ENCODE measurements at places on chromosomes 5 and 9.

GRCh38 chr5:134296213-134296612 is 70.3 kb upstream of the PPP2CA start:
- DNase-seq, result no peak

- no peak for DNase-seq
These were observed 240.5 kb downstream of the HSPA4 start for GRCh38 chr5:133292300-133292699.

DNA sequence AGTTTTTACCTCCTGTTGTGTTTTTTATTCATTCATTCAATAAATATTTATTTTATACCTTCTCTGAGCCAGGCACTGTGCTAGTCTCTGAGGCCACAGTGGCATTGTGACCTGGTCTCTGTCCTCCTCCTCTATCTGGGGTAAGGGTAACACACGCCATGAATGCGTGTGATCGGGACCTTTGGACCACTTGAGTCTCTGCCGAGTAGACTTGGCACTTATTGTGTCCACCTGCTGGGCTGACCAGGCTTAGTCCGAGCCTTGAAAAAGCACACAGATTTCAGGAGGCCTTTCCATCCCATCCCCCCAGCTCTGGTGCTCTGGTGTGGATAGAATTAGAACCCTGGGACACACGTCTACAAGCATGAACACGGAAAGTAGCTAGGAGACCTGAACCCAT is 58.7 kb downstream of the ERGIC1 start:
- DNase-seq, result no peak

DNA sequence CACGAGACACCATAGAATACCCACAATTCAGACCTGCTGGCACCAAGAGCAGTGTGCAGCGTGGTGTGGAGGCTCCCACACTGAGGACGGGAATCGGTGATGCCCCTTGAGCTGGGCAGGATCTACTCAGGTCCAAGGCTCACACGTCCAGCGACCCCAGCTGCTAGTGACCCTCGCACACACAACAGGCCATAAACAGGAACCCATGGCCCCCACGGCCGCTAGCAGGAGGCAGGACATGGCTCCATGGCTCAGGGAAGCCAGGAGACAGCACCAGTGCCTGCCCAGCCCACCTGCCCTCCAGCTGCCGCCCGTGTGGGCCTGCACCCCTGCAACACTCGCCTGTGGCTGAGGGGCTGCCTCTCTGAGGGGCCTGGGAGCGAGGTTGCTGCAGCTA is 43.4 kb upstream of the SLC9A3 start:
- no peak for DNase-seq

DNA sequence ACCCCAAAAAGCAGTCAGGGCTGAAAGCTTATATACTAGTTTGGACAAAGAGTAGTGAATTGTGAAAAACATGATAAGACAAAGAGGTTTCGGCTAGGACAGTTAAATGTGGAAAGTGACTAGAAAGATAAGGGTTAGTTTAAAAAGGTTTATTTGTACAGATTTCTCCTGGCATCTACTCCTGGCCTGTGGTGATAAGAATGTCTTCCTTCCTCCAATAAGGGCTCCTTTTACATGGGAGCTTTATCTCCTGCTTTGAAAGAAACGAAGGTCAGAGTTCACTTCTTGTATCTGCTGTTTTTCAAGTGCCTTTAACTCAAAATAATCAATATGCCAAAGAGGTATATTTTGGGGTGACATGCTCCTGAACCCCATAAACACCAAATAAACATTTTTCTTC is 776.1 kb upstream of the COX7C start:
- DNase-seq, result no peak

- no peak for DNase-seq
These were observed 44.9 kb upstream of the HCN1 start for GRCh38 chr5:45741110-45741509.

DNA sequence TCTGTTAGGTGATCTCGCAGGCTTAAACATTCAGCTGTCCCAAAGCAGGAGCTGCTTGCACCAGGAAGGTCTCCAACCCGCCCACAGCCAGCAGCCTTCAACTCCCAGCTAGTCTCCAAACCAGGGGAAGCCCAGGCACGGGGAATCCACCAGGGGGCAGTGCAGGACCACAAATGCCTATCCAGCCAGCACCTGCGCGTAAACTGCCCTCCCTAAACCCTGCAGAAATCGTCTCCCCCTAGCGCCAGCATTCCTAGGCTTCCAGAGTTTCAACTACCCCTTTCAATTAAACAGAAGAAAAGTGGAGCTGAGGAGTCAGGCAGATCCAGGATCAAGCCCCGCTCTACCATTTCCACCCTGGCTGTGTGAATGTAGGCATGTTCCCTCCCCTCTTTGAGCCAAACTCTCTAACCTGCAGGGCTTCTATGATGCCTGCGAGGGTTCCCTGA is 72.0 kb downstream of the HRH2 start:
- peak; percentile 89 for DNase-seq

- no peak for DNase-seq
These were observed 314.0 kb downstream of the NDUFS4 start for GRCh38 chr5:53874409-53874808.

- no peak for DNase-seq
These were observed 78.3 kb upstream of the ZNF608 start for GRCh38 chr5:124824637-124825158.

DNA sequence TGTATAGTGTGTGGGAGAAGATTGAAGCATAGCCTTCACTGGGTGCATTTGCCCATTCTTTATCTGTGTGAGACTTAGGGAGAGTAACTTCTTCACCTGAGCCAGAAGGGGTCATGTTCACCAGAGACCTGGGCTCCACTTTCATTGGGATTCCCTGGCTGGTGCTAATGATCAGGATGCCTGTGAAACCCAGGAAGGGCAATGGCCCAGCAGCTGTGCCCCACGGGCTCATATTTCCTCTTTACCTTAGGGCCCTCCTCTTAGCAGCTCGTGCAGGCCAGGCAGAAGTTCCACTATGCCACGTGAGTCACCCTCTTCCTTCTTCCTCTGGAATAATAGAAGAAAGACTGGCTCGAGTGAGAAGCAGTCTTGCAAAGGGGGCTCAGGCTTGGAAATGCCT is 5.0 kb downstream of the PPARGC1B start:
- DNase-seq, result no peak

GRCh38 chr9:89891591-89892304 is 286.9 kb downstream of the GADD45G start:
- no peak for DNase-seq

DNA sequence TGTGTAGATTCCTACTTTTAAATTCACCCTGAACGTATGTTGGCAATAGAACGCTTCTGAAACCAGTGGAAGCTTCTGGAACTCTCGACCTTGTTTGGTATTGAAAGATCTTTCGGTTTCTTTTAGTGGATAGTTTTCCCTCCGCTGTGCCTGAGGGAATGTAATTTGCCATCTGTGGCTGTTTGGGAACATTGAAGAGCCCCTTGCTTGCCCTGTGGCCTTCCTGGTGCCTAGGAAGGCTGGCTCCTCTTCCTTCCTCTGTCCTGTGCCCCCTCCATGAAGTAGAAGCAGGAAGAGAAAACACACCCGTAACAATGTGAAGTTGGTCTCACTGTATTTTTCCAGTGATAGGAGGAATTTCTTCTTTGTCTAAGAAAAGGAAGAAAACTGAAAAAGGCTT is 274.3 kb downstream of the AOPEP start:
- DNase-seq, result no peak

DNA sequence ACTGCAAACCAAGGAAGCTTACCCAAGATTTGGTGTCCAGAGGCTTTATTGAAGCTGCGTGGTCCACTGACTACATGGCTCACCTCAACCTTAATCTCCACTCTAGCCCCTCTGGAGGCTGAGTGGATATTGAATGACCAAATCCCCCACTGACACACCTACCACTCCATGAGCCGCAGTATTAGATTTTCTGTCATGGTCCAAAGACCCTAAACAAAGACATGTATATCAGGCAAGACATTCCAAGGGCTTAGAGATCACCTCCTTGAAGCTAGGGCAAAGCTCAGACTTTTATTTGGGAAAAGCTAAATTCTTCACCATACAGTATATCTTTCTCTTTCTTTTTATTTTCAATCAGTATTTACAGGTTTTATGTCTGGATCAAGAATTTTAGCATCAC is 346.2 kb upstream of the CTNND2 start:
- no peak for DNase-seq

GRCh38 chr9:136587145-136587943 is 41.5 kb upstream of the NOTCH1 start:
- DNase-seq, result no peak

DNA sequence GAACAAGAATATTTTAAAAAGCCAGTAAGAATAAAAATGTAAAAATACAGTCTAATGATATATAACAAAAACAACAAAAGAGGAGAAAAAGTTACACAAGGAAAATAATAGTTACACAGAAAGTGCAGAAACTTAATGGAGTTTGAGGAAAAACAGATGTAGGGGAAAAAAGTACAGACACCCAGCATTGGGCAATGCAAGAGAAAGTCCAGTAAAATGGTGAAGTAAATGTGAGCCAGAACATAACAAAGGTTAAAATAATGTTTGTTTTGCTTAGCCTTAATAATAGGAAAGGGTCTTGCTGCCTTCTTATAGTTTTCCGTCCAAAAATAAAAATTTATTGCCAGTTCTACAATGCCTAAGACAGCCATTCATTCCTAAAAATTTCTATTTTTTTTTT is 364.2 kb downstream of the NNT start:
- no peak for DNase-seq

DNA sequence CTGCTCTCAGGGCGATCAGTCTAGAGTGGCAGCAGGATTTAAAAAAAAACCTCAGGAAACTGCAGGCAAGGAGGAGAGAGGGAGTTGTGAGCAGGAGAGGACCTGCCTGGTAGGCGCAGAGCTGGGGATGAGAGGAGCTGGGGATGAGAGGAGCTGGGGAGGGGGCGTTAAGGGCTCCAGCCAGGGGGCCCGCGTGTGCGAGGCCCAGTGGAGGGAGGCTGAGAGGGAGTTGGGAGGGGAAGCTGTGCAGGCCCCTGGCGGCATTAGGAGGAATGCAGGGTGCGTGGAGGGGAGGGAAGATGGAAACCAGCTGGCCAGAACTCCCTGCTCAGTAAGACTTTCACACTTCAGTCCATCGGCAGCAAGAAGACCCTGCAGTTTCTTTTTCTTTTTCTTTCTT is 45.2 kb upstream of the HMCN2 start:
- no peak for DNase-seq

GRCh38 chr5:125038477-125038876 is 292.0 kb upstream of the ZNF608 start:
- DNase-seq, result no peak

DNA sequence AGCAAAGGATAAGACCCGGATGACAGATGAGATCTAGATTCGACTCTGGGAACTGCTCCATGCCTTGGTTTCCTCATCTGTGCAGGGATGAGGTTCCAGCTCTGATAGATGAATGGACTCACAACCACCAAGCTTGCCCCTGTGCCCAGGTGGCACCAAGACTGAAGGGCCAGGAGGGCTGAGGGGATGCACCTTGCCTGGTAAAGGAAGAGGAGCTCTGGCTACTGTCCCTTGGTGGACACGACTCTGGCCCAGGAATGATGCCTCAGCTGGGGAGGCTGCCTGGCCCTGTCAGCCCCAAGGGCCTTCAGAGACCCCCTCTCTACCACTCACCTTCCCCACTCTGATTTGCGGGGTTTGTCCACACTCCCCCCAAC is 24.9 kb upstream of the ANXA6 start:
- no peak for DNase-seq

DNA sequence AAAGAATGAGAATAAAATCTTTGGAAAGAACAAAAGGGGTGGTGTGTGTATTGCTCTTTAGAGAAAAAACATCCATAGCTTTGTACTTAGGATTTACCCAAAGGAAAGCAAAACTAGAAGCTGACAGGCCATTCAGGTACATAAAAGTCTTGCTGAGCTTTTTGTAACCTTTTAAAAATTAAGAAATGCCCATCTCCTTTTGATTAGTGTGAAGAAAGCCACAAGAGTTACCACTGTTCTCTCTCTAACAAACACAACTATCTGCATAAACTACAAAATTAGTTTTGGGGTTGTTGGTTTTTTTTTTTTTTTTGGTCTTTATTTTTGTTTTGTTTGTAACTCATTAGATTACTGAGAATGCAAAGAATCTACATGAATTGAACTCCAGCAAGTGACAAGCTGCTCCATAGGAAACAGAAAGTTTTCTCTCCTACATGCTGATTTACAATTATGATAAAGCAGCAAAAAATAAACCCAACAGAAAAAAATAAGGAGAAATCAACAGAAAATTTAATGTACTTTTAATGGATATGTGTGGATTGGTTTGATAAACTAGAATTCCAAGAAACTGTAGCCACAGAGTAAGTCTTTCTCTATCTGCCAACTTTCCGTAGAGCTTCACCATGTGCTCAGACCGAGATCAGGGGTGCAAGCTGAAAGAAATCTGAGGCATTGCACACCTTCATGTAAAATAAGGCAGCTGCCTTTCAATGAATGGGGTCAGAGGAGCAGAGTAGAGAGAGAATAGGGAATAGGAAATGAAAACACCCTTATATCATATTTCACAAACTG is 12.3 kb downstream of the BAAT start:
- DNase-seq, result no peak

DNA sequence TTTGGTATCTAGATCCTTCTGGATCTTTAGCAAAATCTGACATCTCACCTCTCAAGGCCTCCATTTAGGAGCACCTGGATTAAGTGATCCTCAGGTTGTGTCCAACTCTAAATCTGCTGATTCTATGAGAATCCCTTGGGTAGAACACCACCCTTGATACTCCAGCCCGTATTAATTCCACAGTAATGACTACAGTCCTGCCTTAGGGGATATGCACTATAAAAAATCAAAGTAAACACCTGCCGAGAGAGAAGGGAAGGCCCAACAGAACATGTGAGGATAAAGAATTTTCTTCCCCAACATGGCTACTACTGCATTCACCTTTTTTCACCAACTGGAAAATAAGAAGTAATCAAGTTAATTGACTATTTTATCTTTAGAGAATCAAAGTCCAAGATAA is 27.6 kb downstream of the DAP start:
- DNase-seq, result no peak

DNA sequence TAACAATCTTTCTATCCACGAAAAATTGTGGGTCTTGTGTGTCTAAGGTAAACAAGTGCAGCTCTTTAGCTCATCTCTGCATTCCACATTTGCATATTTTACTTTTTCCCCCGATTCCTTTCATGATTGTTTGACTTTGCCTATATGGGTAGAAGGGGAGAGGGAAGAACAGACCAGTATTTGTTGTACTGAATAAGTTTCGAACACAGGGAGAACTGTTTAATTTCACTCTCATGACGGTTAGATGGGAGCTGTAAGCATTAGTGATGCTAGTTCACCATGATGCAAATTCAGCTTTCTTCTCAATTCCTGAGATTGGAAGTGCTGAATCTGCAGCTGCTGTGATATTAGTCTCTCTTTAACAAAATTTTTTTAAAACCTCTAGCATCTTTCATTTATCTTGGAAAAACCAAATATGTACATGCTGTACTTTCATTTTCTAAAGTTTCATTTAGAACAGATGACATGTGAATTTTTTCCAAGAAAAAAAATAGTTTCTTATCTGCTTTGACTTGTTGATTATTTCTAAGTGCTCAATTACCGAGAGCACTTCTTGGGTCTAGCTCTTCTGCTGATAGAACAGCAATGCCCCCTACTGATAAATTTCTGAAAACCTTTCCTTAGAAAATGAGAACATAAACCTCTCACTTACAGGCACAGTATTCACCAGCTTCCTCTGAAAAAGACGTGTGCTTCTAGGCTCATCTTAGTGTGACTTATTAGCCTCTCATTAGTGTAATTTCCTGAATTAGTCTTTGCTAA is 149.5 kb downstream of the BAAT start:
- DNase-seq, result no peak

- no peak for DNase-seq
These were observed 52.1 kb downstream of the SEMA4D start for GRCh38 chr9:89445801-89446251.

GRCh38 chr5:87899721-87900131 is 368.9 kb downstream of the TMEM161B start:
- DNase-seq, result no peak

All from GM12892 (cell line).